ENCODE measurements at places on chromosomes 2 and 18.

- no peak for DNase-seq
Measured at GRCh38 chr18:48314690-48315089, 94.5 kb downstream of the ZBTB7C start.

DNA sequence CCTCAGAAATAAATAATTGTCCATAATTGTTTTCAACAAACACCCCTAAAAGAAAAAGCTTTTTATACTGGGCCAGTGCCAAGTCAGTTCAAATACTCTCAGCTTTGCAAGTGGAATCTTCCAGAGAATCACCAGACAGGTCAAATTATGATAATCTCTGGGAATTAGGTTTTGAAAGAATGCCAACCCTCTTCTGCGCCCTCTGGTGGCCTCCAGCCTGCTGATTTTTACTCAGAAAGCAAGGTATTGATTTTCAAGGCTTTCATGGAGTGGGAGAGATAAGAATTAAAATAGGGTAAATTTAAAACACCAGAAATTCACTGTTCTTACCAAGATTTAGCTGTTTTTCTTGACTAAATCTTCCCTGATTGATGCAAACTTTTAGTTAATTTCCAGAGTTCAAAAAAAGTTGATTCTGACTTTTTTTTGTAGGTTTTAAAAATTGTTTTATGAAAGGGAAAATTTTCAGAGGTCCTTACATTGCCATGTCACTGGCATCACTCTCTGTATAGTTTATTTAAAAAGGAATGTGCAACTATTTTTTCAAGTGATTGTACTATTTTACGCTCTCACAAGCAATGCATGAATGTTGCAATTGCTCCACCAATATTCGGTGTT lies 282.9 kb upstream of the TNP1 start:
- no peak for DNase-seq

- no peak for DNase-seq
Measured at GRCh38 chr2:883260-883802, 67.3 kb upstream of the SNTG2 start.

- no peak for DNase-seq
Measured at GRCh38 chr2:28674062-28674712, 77.4 kb upstream of the PPP1CB start.

DNA sequence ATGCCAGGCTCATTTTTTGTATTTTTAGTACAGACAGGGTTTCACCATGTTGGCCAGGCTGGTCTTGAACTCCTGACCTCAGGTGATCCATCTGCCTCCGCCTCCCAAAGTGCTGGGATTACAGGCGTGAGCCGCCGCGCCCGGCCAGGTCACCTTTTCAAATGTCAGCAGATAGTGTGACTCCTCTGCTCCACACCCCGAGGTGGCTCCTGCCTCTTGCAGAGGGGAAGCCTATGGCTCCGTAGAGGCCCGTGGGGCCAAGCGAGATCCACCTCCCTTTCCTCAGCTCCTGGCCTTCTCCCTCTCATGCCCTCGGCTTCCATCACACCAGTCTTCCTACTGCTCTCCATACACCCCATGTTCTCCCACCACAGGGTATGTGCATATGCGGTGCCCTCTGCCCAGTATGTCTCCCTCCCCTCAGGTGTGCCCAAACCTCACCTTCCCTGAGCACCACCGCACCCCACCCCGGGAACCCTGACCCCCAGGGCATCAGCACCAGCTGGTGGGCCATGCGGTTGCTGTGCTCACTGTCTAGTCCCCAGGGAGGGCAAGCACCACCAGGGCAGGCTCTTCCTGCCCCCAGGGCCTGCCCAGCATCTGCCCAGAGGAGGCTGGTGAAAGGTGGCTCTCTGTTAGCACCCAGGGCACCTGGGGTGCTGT lies 10.7 kb downstream of the GPR17 start:
- DNase-seq: no peak

GRCh38 chr2:147945660-147946059 lies 74.9 kb downstream of the ORC4 start:
- DNase-seq: no peak

GRCh38 chr2:186058614-186059013 lies 320.0 kb downstream of the FSIP2 start:
- no peak for DNase-seq

GRCh38 chr2:220014961-220015360 lies 387.5 kb downstream of the SLC4A3 start:
- DNase-seq: no peak

DNA sequence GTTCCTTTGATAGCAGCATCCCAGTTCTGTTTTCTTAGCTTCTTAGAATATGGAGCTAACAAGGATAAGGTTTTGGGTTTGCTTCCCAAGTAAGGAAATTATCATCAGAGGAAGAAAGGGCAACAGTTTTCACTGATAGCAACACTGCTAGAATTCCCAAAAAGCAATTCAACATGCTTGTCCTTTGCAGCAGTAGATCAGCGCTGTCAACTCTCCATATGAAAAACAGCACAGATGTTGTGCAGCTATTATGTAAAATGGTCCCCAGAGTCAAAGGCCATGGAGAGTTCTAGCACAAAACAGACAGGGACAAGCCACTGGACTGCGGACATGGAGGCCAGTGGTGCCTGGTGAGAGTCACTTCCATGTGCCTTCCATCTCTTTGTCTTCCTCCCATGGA lies 135.9 kb upstream of the RNF152 start:
- no peak for DNase-seq

DNA sequence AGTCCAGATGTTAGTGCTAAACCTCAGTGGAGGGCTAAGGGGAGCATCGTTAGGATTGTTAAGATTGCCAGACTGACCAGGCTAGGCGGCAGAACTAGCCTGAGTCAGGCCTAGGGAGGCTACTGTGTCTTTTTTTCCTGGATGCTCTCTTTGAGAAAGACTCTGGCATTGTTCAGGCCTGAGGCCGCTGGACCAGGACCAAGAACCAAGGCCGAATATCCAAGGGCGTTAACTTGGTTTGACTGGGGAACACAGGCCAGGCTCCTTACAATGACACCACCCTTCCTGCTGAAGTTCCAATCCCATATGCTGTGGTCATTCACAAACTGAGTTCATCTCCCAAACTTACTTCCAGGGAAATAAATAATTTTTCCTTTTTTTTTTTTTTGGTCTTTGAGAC lies 10.6 kb downstream of the HTRA2 start:
- no peak for DNase-seq

- no peak for DNase-seq
Measured at GRCh38 chr2:10873790-10874437, 37.8 kb upstream of the KCNF1 start.

DNA sequence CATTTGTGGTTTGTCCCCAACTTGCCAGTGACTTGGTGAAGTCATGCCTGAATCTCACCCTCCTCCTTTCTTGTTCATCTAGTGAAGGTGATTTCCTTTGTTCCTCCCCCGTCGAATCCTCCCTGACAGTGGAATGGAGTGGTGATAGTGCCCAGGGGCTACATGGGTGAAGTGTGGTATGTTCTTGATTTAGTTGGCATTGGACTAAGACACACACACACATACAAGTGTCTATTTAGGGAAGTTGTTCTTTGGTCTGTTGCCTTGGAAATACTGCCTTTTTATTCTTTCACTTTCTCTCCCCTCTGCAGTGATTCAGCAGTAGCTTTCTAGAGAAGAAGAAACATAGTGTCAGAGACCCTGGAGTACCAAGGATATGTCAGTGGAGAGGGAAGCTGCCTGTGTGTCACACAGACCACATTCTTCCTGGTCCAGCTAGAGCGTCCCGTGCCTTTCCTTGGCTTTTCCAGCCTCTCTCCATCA lies 10.9 kb downstream of the INPP4A start:
- no peak for DNase-seq

GRCh38 chr2:112216167-112216566 lies 38.7 kb downstream of the ZC3H8 start:
- no peak for DNase-seq

DNA sequence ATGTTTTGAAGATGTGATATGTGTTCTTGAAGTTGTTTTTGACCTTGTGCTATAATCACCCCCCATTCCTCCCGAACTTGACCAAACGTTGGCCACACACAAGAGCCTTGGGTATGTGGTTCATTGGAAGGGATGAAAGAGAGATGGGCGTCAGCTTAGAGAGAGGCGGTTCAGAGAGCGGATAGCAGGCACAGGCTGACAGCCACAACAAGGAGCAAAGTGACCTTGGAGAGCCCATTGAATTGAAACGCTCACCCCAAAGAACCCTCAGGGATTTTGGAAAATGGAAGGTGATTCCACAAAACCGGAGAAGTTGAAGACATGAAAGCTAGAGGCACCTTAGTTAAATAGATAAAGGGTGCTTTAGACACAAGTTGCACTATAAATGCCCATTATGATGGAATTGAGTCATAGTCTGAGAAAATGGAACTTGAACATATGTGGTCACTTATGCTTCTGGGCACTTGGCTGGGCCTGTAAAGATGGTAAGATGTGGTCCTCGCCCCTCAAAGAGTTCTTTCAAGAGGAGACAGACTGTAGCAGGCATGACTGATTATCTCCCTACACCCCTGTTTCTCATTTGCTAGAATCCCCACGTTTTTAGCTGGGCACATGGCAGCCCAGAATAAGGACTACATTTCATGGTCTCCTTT lies 188.5 kb upstream of the HAAO start:
- DNase-seq: no peak

DNA sequence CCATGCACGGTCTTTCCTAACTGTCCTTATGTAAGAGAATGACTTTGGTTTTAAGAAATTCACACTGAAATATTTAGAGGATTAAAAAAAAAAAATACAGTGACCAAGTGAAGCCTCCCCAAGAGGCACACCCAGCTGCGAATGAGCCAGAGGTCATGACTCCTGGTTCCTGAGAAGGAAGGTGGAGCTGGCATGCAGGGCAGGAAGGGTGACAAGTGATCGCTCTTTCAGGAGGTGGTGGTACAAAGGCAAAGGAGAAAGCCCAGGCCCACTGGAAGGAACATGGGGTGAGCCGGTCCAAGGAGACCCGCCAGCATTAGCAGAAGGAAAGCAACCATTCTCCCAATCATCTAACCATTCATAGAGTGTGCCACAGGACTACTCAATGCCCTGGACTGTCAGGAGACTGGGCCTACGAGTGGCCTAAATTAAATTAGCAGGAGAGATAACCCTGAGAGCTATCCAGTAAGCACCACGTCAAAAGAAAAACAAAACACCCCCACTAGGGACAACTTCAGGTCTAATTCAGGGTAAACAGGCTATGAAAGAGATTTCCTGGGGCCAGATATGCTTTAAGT lies 7.8 kb downstream of the INO80C start:
- DNase-seq: no peak

DNA sequence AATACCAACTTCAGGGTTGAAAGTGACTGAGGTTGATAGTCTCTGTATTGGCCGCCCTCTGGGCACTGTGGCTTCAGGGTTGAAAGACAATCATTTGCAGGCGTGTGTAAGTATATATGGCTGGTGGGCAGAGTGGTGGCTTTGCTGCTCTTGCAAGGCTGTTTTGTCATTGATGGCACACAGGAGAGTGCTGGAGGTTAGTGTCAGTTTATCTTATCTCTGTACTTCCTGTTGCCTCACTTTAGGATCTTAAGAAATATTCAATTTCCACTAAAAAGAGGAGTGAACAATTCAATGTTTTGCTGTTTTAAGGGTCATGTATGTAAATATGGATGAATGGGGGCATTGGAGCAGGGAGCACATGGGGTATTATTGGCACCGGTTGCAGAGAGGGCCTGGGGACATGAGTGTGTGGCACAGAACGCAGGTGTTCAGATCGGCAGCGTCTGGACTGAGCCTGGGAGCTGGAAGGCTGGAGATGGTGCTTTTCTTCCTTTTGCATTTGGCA lies 51.5 kb downstream of the NCK2 start:
- no peak for DNase-seq

- DNase-seq: no peak
Measured at GRCh38 chr2:150230004-150230403, 257.5 kb downstream of the RND3 start.

DNA sequence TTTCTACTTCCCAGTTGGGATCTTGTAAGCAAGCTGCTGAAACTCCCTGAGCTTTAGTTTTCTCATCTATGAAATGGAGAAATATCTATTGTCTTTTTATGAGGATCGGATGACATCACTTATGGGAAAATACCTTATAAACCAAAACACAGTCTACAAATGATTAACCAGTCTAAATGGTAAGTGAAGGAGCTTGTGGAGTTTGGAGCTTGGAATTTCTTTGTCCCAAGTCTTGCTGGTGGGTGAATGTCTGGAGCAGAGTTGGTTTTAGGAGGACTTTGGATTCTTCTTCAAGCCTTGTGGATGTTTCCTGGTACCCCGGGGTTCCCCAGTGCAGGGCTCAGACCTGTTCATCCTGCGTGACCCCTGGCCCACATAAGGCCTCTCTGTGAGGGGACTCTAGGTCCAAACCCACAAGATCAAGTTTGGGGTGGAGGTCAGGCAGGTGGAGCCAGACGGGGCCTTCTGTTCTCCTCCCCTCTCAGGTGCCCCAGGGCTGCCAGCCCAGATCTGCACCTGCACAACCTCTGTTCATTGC lies 43.2 kb downstream of the FOSL2 start:
- DNase-seq: no peak
